ENCODE measurements at places on chromosomes 1 and 21. TPM values are rescaled to one million over a fixed set of nuclear protein-coding genes. Genes with fewer than 3 reads are reported as not detected.

TSPAN2 gene
- 6.1 TPM for total RNA-seq

KLHDC8A gene
- total RNA-seq = 0.78 TPM

SLC6A9 gene
- 19.2 TPM for total RNA-seq

LORICRIN gene
- total RNA-seq = not detected

SHISAL2A gene
- 0.81 TPM for total RNA-seq

TEKT2 gene
- 0.35 TPM for total RNA-seq

HUNK gene
- total RNA-seq = 2.0 TPM

SYT11 gene
- total RNA-seq = 8.9 TPM

NTMT2 gene
- not detected for total RNA-seq

FAF1 gene
- total RNA-seq = 46.4 TPM

HMGCS2 gene
- total RNA-seq = not detected

C8A gene
- not detected for total RNA-seq

GBP7 gene
- total RNA-seq = 0.32 TPM

VWA1 gene
- total RNA-seq = 87.4 TPM

MNDA gene
- total RNA-seq = 45.5 TPM

TNFRSF18 gene
- total RNA-seq = 0.98 TPM

GJA4 gene
- total RNA-seq = 20.0 TPM

AVPR1B gene
- not detected for total RNA-seq

CFHR3 gene
- 0.23 TPM for total RNA-seq

MIS18A gene
- total RNA-seq = 4.0 TPM

LRRIQ3 gene
- 0.67 TPM for total RNA-seq

CACNA1S gene
- 0.55 TPM for total RNA-seq

SPRR5 gene
- not detected for total RNA-seq

C1orf87 gene
- total RNA-seq = 1.7 TPM

BTBD19 gene
- total RNA-seq = 9.2 TPM

CAMK1G gene
- 1.4 TPM for total RNA-seq

FALEC gene
- total RNA-seq = 1.0 TPM

HHIPL2 gene
- not detected for total RNA-seq

RPE65 gene
- not detected for total RNA-seq

LCE1E gene
- total RNA-seq = not detected

OR2M3 gene
- not detected for total RNA-seq

CRP gene
- total RNA-seq = 0.26 TPM

SMYD2 gene
- total RNA-seq = 39.8 TPM

EXTL1 gene
- 0.49 TPM for total RNA-seq

CADM3 gene
- 1.7 TPM for total RNA-seq

DNAI4 gene
- 10.2 TPM for total RNA-seq

HSPG2 gene
- total RNA-seq = 393 TPM

DNALI1 gene
- 13.2 TPM for total RNA-seq

CNST gene
- total RNA-seq = 29.8 TPM

WNT9A gene
- total RNA-seq = 10.2 TPM

AIRE gene
- total RNA-seq = not detected

PPT1 gene
- total RNA-seq = 166 TPM

BRDT gene
- not detected for total RNA-seq

RAB4A gene
- 47.1 TPM for total RNA-seq

DARS2 gene
- 14.6 TPM for total RNA-seq

S100A14 gene
- total RNA-seq = 112 TPM

LCE2B gene
- not detected for total RNA-seq

RORC gene
- total RNA-seq = 16.4 TPM

VAV3 gene
- total RNA-seq = 8.5 TPM

ADAMTSL4 gene
- 99.2 TPM for total RNA-seq

SLAMF7 gene
- 9.2 TPM for total RNA-seq

NECTIN4 gene
- total RNA-seq = 5.4 TPM

DPT gene
- 44.7 TPM for total RNA-seq

GNAT2 gene
- total RNA-seq = not detected

TNFRSF9 gene
- 0.49 TPM for total RNA-seq

Data from upper lobe of right lung (tissue), 1 donor.